ENCODE measurements at places on chromosomes 11 and 22. TPM values are rescaled to one million over a fixed set of nuclear protein-coding genes. Genes with fewer than 3 reads are reported as not detected.

Gene OR4C3
- not detected for total RNA-seq

Gene UBQLN3
- not detected for total RNA-seq

Gene VSIG10L2
- total RNA-seq: not detected

Gene OR8K1
- total RNA-seq: not detected

Gene RRAS2
- 40.7 TPM for total RNA-seq

DNA sequence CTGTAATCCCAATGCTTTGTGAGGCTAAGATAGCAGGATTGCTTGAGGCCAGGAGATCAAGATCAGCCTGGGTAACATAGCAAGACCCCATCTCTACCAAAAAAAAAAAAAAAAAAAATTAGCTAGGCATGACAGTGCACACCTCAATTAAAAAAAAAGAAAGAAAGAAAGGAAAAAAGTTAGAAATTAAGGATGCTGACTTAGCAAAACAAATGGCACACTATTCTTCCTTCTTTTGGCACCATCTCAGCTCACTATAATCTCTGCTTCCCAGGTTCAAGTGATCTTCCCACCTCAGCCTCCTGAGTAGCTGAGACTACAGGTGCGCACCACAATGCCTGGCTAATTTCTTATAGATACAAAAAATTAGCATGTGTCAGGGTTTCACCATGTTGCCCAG is 33.9 kb downstream of the PC start:
- DNase-seq: no peak

GRCh38 chr22:36204001-36204631 is 2.5 kb upstream of the APOL4 start:
- DNase-seq: no peak

DNA sequence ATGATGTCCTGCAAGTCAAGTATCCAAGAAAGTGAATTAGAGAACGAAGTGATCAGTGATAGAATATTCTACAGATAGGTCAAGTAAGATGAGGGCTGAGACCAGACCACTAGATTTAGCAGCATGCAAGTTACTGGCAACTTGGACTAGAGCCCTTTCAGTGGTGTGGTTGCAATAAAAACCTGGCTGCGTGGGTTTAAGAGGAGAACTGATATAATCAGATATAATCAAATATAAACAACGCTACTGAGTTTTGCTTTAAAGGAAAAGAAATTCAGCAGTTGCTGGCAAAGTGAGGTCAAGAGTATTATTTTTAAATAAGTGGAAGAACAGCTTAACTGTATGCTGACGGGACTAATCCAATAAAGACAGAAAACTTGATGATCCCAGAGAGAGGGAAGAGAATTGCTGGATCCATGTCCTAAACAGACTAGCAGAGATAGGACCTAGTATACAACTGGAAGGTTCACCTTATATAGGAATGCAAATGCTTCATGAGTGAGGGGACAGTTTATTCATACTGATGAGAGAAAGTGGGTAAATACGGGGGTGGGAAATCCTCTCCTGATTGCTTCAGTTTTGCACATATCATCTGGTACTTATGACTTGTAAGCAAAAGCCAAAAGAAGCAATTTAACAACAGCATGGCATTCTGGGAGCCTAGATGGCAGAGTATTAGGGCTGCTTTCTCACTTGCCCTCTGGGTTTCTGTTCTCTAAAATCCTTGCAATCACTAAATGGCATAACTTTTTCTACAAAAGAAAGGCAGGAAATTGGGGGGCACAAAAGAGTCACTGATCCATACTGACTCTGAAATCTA is 146.2 kb downstream of the RBFOX2 start:
- no peak for DNase-seq

GRCh38 chr22:42564699-42565098 is 10.9 kb downstream of the SERHL2 start:
- no peak for DNase-seq

DNA sequence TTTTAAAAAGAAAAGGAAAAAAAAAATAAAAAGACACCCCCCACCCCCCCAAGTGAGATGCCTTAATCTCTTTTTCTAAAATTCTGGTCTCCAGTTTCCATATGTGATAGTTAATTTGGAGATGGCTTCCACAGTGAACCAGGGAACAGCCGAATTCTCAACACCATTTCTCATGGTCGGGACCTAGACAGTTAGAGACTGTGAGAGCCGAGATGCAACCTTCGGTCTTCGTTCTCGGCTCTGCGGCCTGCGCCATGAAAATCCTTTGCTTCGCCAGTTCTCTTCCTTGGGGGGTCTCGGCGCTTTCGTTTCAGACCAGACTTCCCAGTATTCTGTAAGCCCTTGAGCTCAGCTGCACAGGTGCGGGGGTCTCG is 723 bp downstream of the CACNG2 start:
- DNase-seq: no peak

DNA sequence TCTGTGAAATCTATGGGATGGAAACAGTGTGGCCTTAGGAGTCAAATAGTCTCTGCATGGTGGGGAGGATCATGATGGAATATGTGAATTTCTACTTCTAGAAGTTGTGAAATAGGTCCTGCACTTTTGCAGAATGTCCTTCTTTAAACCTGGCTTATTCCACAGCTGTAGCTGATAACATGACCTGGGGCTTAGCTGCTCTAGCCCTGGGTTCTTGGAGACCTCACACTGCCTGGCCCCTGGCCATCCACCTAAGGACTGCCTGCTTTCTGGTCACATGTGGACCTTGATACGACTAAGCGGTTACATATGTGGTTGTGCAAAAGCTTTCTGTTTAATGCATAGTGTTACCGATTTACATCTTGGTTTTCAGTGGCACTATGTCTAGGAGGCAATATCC is 88.2 kb downstream of the SWAP70 start:
- peak; percentile 17 for DNase-seq

DNA sequence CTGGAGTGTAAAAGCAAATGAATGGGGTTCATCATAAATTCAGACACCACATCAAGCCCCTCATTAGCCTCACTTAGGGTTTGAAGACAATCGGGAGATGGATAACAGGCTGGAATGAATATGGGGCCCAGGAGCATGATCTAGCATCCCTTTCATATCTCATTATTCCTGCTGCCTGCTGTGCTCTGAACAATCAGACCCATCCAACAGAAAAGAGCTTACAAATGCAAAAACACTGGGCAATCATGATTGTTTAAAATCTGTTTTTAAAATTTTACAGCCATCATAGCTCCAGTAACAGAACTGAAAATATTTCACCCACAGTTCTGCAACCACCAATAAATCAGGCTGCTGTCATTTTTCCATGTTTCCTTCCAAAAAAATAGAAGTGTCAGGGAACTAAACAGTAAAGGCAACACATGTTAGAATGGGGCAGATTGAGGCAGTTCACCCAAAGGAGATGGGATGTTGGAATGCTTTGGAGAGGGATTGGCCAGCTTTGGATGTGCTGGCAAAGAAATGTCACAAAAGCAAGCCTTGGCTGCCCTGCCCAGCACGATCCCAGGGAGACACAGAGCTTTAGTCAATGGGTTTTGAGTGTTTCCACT is 47.8 kb upstream of the BMAL1 start:
- DNase-seq: no peak

DNA sequence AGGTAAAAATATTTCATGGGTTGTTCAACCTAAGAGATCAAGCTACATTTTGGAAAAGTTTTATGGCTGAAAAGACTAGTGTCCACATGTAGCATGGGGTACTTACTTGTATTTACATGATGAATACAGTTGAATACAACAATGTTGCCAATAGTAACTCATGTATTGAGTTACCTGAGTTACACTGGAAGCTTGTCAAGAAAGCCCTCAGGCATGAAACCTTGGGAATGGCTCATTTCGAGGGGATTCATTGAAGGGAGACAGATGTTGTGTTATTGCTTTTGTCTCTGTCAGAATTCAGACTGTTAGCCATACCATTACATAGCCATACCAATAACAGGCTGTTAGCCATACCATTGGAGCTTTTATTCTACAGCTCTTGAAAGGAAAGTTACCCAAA is 9.2 kb downstream of the OR51F2 start:
- no peak for DNase-seq

Data from K562 (cell line).